ENCODE measurements at places on chromosomes 12 and 14.

- no peak for DNase-seq
These were observed 137.1 kb upstream of the VRK1 start for GRCh38 chr14:96660123-96660522.

DNA sequence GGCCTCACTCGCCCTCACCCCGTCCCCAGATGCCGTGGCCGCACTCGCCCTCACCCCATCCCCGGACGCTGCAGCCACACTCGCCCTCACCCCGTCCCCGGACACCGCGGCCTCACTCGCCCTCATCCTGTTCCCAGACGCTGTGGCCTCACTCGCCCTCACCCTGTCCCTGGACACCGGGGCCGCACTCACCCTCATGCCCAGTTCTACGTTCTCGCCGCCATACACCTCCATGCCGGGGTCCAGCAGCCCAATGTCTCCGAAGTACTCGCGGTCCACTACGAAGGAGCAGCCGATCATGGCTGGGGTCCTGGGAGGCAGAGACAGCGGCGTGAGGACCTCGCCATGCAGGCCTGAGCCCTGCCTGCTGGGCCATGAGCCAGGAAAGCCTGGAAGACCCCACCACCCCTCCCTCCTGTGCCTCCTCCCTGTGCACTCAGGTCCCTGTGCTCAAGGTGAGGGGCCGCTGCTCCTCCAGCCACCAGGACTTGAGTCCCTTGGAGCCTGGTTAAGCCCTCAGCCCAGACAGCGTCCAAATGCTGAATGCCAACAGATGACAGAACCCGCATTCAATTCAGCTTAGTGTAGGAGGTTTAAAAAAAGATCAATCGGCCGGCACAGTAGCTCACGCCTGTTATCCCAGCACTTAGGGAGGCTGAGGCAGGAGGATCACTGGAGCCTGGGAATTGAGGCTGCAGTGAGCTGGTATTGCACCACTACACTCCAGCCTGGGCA, 81.5 kb downstream of the GALNT9 start:
- DNase-seq = no peak

- no peak for DNase-seq
These were observed 233.5 kb downstream of the SLC2A13 start for GRCh38 chr12:39872425-39872824.

- no peak for DNase-seq
These were observed 33.4 kb downstream of the DIP2B start for GRCh38 chr12:50538182-50538581.
